ENCODE measurements at places on chromosomes 2 and 18.

DNA sequence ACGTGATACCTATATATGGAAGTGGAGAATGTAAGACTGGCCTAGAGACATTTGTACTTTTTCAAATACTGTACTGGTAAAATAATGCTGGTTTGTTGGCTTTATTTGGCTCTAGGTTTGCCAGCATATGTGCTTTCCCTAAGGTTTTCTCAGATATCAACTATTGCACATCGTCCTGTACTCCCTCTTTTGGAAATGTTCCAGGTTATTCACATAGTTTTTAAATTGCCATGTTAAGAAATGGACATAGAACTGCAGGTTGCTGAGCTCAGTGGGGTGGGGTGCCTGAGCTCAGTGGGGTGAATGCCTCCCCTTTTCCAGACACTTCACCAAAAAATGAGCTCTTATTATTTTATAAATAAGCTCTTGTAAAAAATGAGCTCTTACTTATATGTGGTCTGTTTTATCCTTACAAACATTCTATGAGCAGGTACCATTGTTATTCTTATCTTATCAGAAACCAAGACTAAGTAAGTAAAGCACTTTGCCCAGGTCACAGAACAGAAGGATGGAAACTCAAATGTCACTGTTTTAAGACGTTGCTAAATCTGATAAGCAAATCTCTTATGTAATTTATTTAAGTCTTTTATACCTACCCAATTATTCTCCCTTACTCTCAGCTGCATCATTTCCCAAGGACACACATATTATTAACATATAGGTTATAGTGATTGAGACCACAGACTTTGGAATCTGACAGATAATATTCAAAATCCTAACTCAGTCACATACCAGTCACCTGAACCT is 99.0 kb downstream of the CPS1 start:
- DNase-seq, result no peak

DNA sequence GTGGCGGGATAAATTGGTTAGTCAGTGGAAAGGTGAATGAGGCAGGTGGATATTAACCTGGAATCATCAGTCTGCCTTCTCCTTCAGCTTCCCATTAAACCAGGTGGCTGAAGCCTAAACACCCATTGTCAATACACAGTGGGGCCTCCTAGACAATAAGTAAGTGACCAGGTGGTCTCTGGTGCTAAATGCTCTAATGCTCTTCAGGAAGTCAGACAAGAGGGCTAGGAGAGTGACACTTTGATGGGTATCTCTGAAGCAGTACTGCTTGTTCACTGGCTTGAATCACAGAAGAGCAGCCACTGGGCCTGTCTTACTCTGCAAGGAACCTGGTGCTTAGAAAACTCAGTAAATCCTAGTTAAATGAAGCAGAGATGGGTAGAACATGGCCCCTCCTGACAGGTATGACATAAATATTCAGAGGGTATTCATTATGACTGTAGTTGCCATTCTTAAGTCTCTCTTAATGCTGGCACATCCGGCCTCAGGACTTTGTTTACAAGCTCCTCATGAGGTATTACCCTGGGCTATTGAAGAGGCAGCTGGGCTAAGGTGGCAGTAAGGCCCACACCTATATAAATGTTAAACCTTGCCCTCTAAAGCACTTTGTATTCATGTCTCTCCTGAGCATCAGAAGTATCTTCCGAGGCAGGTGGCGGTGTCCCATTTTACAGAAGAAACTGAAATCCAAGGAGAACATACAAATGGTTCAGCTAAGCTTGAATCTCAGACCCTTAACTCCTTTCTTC is 104.9 kb downstream of the NCK2 start:
- DNase-seq, result no peak

DNA sequence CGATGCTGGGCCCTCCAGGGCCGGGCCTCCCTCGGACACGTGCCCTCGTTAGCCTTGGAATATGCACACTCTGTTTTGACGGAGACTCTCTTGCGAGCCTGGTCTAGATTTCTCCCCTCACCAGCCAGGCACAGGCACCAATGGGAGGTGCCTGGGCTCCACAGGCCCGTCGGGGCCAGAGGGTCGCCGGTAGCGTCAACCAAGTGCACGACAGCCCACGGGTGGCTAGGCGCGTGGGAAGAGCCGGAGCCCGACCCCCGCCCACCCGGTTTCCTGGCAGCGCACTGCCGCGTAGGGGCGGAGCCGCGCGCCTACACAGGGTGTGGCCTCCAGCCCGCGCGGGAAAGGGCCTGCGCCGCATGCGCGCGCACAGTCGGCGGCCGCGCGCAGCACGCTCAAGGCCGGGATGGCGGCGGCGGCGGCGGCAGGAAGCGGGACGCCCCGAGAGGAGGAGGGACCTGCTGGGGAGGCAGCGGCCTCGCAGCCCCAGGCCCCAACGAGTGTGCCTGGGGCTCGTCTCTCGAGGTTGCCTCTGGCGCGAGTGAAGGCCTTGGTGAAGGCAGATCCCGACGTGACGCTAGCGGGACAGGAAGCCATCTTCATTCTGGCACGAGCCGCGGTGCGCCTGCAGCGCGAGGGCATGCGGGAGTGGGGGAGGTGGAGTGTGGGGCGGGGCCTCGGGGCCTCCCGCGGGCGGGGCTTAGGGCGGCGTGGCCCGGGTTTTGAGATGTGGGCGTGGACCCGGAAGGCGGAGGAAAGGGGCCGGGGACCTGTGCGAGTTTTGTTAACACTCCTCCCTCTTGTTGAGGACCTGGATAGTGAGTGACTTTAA is at the start of gene POLE4:
Gene POLE4 (plus strand): TSS at position 370 of the 832 bp plus-strand sequence. CDS start 37 bp downstream, at position 407.
- DNase-seq, result peak; percentile 95

GRCh38 chr2:17302281-17302680 is 216.0 kb downstream of the RAD51AP2 start:
- no peak for DNase-seq

Measured in CD4-positive, alpha-beta T cell treated with Interleukin-17A for 1 hour (primary cell).